ENCODE measurements at places on chromosomes 5 and 9.

DNA sequence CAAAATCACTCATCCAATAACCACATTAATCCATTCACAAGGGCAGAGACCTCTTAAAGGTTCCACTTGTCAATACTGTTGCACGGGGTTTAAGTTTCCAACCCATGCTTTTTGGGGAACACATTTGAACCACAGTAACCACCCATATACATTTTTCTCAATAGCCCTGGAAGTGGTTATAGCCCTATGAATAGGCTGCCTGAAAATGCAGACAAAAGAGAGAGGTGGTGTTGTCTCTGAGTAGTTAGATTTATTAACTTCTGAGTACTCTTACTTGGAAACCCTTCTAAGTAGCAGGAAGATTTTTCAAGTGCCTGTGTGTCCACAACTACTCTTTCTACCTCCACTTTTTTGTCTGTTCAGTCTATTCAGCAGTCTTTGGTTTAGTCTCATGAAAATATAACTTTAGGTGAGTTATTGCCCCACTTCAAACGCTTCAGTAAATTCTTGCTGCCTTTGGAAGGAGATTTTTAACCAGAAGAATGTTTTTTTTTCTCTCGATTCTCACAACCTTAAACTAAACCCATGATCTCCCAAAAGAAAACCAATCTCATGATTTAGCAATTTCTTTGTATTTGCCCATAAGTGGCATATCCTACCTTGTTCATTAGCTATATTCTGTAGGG, 42.6 kb downstream of the ARHGEF28 start:
- DNase-seq, result no peak

GRCh38 chr5:12625667-12626263, 721.5 kb upstream of the CTNND2 start:
- no peak for DNase-seq

- DNase-seq, result no peak
These were observed 1.3 kb downstream of the NAA35 start for GRCh38 chr9:85941966-85942912.

DNA sequence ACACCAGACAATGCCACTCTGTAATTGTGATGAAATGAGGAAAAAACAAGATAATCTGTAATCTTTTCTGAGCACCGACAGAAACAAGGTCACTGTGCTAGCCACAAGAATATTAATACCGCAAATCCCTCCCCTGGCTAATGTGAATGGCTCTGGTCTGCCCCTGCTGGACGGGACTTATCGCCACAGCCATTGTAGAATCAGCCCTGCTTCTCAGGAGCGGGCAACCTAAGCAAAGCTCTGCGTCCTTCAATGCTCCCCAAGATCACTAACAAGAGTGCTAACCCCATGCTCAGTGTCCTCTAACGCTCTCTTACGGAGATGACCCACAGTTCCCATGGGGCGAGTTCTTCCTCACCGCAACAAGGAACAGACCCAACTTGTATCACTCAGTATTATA, 42.7 kb downstream of the OR2V1 start:
- no peak for DNase-seq

- no peak for DNase-seq
These were observed 368.4 kb upstream of the GRAMD2B start for GRCh38 chr5:126054577-126055347.

Measured in GM19239 (cell line).